Psoas muscle (tissue), 8 donors: ENCODE measurements at places on chromosomes 2 and 18.

- no peak for DNase-seq
Measured at GRCh38 chr18:394262-394986, 106.1 kb downstream of the COLEC12 start.

GRCh38 chr18:51226068-51226467, 28.6 kb upstream of the MEX3C start:
- no peak for DNase-seq

DNA sequence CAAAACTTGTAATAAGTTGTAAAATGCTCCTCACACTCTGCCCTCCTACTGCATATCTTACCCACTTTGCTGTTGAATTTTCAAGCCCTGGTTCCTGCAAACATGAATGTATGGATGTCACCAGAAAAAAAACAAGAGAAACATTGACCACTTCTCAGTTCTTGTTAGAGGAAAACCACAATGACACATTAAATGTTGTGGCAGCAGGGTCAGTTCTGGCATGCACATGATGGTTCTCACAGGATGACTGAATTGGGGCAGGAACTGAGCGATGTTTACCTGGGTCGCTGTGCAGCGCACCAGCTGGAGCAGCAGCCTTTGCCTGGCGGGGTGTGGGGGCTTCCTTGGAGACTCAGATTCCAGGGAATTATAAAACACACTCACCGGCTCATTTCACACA, 14.0 kb upstream of the PRKCE start:
- no peak for DNase-seq

DNA sequence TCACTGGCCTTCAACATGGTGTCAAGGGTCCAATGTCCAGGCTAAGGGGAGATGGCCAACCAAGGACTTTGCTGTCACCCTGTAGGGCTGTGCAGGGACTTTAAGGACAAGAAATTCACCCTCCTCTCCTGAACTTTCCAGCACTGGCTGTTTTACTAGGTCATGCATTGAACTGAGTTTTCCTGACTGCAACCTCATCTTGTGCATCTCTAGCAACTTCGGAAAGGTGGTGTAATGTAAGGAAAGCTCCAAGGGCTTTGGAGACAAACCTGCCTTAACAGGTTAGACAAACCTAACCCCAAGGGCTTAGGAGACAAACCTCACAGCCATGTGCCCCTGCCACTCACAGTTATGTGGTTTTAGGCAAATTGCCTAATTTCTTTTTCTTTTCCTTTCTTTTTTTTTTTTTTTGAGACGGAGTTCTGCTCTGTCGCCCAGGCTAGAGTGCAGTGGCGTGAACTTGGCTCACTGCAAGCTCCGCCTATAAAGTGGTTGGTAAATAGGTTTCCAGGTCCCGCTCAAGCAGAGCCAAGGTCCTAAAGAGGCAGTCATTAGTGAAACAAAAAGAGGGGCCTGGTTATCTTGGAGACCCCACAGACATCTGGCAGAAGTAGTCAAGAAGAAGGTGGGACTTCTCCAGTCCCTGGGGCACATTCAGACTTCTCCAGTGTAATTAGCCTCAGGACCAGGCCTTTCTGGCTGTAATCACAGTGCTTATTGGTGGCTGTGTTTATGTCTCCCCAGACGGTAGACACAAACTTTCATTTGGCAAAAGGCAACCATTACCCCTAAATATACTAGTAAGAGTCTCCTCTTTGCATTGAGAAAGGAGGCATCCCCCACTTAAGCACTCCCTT, 37.6 kb upstream of the PMAIP1 start:
- DNase-seq = no peak

GRCh38 chr2:12665334-12665733, 51.4 kb upstream of the TRIB2 start:
- no peak for DNase-seq

DNA sequence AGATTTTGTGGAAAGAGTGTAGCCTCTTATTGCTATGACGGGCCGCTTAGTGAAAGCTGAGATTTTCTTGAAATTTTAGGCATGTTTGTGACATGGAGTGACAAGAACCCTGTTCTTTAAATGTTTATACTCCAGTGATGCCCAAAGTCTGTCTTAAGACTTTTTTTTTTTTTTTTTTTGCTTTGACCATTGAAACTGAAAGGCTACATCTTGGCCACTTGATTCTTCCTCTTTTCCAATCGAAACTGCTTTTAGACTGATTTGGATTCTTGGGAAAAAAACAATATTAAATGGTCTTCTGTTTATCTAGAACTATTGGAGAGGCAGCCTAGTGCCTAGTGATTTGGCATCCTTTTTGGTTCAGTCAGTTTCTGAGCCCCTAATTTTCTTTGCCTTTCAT, 2.4 kb upstream of the SLC8A1 start:
- DNase-seq = no peak

DNA sequence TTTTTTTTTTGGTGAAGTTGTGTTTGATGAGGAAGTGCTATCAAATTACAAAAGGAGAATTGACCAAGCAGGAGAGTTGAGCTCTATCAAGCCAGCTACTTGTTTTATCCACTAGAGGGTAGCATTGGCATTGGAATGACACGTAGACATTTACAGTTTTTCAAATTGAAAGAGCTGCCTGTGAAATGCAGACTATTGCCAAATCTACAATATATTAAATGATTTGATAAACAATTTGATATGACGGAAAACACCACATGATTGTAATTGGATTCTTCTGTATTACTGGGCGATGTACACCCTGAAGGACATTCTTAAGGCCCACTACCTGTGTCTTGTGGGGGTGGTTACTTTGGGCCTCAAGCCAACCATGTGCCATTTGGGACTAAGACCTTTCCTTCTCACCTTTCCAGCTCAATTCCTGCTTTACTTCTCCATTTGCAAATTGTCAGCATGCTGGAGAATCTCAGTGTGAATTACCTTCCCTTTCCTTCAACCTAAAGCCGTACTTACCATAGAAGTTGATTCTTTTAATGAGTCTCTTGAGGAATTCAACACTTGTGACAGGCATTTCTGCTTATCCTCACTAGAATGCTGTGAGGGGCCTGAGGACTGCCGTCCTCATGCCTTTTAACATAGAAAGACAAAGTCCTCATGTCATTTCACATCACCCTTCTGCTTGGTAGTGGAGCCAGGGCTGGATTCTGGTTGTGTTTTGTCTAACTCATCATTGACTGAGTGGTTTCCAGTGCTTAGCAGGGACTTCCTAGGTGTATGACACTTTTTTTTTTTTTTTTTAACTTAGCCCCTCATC, 134.8 kb upstream of the THUMPD2 start:
- no peak for DNase-seq

DNA sequence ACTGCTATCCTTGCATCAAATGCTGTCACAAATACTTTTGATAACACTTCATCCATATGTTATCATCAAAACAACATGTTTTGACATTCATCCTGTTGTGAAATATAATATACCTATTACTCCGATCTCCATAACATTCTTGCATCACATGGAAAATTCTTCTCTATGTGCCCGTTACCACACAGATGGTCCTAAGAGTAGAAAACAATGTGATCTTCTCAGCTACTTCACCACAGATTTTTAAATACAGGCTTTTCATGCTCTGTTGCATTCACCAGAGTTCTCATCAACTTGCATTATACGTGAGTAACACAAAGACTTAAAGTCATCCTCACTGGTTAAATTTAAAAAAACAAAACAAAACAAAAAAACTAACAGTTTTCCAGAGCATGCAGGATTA, 1603.3 kb upstream of the ZEB2 start:
- DNase-seq = no peak

- DNase-seq = no peak
Measured at GRCh38 chr2:234451852-234452625, 44.8 kb downstream of the ARL4C start.

- no peak for DNase-seq
Measured at GRCh38 chr2:72133721-72134407, 13.8 kb downstream of the CYP26B1 start.

DNA sequence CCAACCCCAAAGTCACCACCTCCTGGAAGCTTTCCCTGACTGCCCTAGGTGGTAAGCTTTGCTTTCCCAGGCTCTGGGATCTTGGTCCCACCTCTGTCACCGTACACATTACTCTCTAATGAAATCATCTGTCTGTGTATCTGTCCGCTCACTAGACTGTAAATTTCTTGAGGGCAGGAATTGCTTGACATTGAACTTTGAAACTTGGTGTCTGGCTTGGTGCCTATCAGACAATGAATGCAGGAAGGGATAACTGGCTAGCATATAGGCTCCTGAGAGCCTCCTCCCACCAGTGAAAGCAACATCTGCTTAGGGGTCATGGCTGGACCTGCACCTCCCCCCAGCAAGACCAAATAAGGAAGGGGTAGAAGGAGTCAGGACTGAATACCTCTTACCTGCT, 155.7 kb downstream of the TNS1 start:
- no peak for DNase-seq

- DNase-seq = no peak
Measured at GRCh38 chr2:9228088-9228751, 21.6 kb downstream of the ASAP2 start.

DNA sequence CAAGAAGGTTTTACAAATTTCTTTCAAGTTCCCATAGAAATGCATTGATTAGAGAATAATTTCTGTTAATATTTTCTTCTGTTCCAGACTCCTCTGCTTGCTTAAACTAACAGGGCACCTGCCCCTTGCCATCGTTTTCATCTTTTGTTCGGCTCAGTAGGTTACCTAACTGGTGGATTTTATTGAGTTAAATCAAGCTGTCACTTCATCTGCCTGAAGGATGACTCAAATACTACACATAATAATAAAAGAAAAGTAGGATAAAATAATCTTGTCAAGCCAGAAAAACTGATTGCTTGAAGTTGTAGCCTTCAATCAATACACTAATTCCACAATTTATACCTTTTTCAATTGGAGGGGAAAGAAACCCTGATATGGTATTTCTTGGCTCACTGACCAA, 234.0 kb downstream of the NR4A2 start:
- DNase-seq = no peak

- no peak for DNase-seq
Measured at GRCh38 chr2:1491751-1492150, 78.5 kb downstream of the TPO start.

DNA sequence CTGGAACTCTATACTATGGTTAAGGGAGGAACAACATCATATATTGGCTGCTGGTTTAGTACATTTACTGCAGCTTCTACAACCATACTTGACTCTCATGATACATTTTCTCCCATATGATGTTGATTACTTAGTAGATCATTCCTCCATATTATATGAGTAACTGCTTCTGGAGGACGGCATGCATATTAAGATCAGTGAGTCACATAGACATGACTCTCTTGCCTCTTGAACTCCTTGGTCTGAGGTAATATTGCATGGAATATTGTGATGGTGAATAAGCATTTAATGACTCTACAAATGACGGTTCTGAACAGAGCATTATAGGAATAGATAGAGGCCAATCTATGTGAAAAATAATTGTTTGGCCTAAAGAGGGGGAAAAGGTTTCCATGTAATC, 418.8 kb upstream of the SPHKAP start:
- no peak for DNase-seq

DNA sequence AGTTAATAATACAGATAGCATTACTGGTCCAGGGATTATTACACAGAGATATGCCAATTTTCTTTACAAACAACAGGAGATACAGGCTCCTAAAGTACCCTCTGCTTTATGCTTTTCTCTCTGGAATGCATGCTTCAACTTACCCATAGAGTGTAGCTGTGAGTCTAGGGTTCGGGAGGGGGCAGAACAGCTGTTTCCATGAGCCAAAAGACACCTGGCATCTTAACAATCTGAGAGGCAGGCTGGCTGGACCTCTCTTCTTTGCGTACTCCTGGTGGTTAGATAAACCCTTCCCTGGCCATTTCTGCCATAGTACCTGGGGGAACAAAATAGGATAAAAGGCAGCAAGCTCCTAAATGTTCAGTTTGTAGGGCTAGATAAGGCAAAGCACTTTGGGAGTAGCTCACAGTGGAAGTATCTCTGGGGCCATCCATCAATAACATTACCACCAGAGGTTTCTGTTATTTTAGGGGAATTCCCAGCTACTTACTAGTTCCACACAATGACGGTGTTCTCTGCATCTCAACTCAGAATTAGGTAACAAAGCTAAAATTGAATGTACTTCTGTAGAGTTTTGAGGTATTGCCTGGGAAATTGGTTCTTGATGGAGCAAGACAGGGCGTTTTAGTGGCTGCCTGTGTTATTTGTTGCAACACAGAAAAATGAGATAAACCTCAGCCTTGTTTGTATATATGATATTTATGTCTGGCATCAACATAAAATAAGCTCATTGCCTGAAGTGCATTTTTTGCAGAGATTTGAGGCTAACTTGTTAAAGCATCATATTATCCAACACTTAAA, 6.2 kb upstream of the CCDC85A start:
- DNase-seq = no peak

DNA sequence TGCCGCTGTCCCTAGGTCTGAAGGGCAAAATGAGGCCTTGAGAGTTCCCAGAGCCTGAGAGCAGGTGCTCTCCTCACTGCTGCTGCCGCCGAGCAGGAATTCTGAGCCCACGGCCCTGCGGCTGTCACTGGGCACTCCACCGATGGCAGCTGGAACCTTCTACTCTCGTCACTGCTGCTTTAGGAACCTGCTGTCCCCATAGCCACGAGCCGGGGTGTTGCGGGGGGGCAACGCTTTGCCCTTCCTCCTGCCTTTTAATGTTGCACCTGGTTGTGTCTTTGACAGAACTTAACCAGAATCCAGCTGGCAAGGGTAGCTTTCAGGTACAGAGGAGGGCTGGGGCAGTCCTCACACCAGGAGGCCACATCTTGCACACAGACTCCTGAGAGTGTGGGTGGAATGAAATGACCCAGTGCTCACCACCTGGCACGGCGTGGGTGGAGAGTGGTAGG, 32.3 kb downstream of the NCK2 start:
- DNase-seq = no peak

GRCh38 chr2:30694286-30695055, 112.8 kb downstream of the CAPN13 start:
- no peak for DNase-seq

DNA sequence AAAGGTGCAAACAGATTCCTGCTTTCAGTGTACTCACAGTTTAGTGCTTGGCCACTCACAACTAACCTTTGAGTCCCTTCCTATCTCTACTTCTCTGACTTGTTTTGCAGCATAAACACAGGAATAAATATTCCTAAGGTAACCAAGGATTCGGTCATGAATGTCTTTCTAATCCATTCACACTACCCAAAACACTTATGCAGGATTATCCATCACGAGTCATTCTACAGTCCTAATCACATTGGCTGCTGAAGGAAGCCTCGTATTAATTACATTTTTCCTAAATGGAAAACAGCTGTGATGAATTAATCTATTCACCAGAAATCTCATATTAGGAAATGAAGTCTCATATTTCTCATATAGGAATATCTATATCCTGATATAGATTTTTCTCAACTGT, 16.3 kb downstream of the RDH14 start:
- DNase-seq = no peak

GRCh38 chr2:221914334-221914880, 342.3 kb upstream of the EPHA4 start:
- DNase-seq = no peak

- DNase-seq = no peak
Measured at GRCh38 chr2:162037028-162037795, 36.8 kb downstream of the DPP4 start.
